NCI-H1417 treated with DMSO at 0.1 percent for 48 hours (cell line): ENCODE measurements at places on chromosomes 16 and 17.
A peak's percentile ranks its signal among the peaks of the same experiment; 100 is the strongest.

- DNase-seq, result no peak
Observed at GRCh38 chr17:57699751-57700219, 45.3 kb downstream of the CCDC182 start.

GRCh38 chr17:43212641-43213490 lies 1.2 kb downstream of the TMEM106A start:
- no peak for DNase-seq

DNA sequence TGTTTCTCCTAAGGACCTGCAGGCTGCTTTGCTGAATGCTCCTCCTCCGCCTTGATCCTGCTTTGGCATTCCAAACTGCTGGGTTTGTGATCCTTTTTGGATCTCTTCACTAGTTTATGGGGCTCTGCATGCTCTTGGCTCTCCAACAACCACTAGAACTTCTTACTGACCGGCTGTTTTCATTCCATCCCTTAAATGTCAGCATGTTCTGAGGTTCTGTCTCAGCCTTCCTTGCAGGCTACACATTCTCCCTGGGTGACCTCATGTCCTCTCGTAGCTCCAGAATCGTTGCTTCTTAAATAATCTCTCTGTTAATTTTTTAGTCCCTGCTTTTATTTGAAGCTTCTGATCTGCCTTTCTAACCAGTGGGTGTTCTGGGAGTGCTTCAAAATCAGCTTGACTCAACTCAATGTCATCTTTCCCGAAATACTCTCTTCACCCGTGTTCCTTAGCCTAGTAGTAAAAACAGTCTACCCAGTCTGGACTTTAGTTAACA lies 119.0 kb upstream of the HS3ST2 start:
- DNase-seq, result no peak

DNA sequence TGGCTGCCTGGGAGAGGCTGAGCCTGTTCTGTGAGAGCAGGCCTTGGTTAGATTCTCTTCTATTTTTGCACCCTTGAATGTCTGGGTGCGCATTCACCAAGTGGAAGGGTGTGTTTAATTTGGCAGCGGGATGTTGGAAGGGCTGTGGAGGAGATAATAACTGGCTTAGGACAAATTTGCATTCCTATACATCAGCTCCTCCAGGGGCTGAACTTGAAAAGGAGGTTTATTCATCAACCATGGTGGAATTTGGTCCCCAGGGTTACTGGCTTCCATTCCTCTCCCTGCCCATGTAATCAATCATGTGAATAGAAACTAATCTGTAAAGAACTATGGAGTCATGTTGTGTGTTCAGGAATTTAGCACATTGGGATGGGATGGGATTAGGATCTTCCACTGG lies 100.2 kb upstream of the FOXF1 start:
- no peak for DNase-seq

DNA sequence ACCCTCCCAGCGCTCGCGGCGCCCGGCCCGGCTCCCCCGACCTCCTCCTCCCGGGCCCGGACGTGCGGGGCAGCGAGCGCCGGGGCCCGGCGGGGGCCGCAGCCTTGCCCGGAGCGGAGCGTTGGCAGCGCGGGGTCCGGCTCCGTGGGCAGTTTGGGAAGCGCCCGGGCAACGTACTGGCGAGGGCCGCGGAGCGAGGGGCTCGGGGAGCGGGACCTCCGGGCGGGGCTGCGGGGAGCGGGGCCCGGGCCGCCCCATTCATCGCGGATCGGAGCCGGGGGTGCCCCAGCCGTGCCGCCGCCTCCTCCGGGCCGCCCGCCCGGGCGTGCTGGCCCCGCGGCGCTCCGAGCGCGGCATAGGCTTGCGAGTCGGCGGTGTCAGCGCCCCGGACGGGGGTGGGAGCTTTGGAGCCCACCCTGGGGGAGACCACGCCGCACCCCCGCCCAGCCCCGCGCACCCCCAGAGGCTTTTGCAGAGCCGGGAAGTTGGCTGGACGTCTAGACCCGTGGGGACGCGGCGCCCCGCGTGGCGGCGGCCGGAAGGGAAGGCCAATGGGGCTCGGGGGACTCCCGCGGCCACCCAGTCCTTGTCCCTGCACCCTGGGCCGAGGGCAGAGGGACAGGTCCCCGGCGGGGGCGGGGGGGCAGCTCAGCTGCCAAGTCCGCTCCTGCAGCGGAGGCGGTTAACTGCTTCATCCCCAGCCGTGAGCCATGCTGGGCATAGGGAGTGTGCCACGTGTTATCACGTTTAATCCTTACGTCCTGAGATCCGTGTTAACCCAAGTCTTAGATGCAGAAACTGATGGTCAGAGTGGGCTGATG lies 852 bp downstream of the ZNF469 start:
- no peak for DNase-seq

- DNase-seq, result peak; percentile 21
Observed at GRCh38 chr17:44331249-44331760, 6.7 kb upstream of the SLC25A39 start.

GRCh38 chr16:87266846-87267245 lies 50.3 kb downstream of the C16orf95 start:
- DNase-seq, result no peak

DNA sequence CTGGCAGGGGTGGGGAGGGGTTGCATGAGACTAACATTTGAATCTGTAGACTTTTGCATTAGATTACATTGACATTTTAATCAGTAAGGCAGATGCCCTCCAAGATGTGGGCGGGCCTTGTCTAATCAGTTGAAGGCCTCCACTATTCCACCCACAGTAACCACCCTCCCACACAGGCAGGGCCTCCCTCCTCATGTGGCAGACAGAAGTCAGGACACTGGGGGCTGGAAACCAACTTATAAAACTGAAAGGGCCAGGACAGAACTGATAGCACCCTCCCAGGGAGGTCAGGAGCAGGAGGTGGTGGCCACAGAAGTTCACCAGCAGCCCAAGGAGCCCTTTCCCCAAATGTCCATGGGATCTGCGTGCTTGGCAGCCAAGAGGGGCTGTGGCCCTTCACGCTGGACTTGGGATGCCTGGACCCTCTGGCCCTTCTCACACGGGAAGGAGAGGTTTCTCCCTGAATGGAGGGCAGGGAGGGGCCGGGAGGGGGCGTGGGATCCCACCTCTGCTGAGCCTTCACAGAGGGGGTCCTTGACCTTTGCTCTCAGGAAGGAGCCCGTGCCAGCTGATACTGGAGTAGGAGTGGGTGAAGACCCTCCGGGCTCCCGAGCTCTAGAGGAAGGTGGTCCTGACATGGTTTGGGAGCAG lies 4.6 kb downstream of the PYCR1 start:
- DNase-seq, result no peak
